ENCODE measurements at places on chromosomes 4 and X. TPM values are rescaled to one million over a fixed set of nuclear protein-coding genes. Genes with fewer than 3 reads are reported as not detected.

DNA sequence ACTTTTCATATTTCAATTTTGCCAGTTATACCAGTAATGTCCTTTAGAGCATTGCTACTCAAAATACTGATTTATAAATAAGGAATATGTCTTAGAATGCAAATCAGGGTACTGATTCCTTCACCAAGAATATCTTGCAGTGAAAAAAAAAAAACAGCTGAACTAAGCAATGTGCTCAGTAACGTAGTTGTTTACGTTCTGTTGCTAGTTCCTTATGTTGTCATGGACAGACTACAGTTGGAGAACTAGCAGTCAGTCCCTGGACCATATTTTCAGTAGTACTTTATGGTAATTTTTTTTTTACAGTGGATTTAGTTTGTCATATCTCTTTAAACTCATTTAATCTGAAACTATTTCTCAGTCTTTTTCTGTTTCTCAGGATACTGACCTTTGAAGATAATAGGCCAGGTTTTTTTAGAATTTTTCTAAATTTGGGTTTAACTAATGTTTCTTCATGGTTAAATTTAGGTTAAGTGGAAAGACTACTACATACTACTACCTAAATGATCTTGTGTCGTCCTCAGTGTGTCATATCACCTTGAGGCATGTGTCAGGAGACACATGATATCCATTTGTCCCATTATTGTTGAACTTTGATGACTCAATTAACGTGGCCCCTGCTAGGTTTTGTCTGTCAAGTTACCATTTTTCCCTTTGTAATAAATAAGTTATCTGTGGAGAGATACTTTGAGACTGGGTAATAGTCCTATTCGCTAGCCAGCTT, 21.0 kb downstream of the SMARCAD1 start:
- H3K4me3 ChIP-seq: no peak overlapping the region
- no peak overlapping the region for H3K27ac ChIP-seq
- H3K27me3 ChIP-seq: no peaks in the 10 kb centered on the region
- H3K4me1 ChIP-seq: no peaks in the 10 kb centered on the region
- no peaks in the 10 kb centered on the region for H3K36me3 ChIP-seq
- DNase-seq: no peak

The SLC26A1 gene
- total RNA-seq: 0.20 TPM

DNA sequence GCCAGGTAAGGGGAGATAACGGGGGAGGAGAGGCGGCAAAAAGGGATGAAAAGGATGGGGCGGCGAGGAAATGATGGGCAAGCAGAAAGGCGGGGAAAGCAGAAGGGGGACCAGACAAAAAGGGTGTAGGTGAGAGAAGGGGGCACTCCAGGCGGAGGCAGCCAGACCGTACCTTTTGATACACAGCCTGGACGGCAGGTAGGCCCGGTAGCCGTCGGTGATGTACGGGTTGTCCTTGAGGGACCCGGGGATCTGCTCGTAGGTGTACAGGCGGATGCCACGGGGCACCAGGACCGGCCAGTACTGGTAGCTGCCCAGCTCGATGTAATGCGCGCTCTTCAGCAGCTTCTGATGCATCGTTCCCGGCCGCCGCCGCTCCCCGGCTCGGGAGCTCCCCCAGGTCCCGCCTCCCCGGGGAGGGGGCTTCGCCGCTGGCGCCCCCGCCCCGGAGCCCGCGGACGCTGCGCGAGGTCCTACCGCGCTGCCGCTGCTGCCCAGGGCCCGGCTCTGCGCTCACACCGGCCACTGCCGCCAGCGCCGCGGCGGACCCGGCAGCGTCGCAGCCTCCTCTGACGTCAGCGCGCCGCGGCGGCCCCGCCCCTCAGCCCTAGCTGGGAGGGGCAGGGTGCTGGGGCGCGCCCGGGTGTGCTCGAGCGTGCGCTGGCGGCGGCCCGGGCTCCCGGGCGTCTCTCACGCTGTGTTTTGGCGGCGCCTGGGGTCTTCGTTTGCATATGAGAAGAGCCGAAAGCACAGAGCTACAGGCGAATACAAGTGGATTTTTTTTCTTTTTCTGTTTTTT, at the start of gene PAQR3:
PAQR3 (minus strand) TSS at position 571 of the 799 bp plus-strand sequence; CDS start at position 357, 214 bp downstream.
- peak; percentile 79 for DNase-seq
- peaks cover 30% of the 10 kb centered on the region for H3K4me1 ChIP-seq
- no peaks in the 10 kb centered on the region for H3K27me3 ChIP-seq
- H3K27ac ChIP-seq: peak within 1 kb of the TSS; percentile 54

- peaks cover 35% of the 10 kb centered on the region for H3K4me1 ChIP-seq
- DNase-seq: peak; percentile 74
- H3K27ac ChIP-seq: peak overlapping the region; percentile 69
Measured at GRCh38 chr4:38759113-38759789, 23.5 kb downstream of the TLR10 start.

DNA sequence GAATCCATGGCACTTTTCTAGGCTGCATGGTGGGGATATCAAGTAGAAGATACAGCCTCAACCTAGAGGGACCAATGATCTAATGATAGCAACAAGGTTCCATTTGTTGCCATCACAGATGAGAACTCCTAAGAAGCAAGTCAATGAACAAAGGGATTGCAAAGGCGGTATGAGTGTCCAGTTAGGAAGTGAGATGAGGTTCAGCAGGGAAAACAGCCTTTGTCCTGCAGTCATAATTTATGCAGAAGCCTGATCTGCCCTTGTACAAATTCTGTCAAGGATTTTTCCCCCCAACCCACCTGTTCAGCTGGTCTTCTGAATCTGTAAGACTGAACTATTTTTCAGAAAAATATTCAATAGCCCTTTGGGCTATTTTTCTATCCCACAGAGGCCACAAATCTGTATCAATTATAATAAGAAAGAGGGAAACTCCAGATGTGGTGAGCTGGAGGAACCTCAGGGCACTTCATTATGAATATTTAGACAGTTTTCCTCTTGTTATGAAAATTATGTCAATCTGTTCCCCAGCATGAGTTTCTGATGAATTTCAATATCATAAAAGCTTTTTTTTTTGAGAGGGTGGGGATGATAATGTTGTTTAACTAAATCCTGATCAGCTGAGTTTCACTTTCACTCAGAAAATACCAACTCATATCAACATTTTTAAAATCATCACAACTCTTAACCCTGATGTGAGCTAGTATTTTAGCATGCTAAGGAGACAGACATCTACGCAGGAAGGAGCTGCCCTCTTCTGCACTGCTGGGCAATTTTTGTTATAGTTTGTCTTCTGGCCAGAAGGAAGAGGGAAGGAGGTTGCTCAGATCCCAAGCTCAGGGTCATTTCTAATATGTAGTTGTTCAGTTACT, 127.2 kb upstream of the MAP3K15 start:
- DNase-seq: no peak
- no peak overlapping the region for H3K27ac ChIP-seq
- H3K27me3 ChIP-seq: no peaks in the 10 kb centered on the region
- no peak overlapping the region for H3K4me3 ChIP-seq

GRCh38 chr4:146407669-146408084, 114.1 kb downstream of the SLC10A7 start:
- peak overlapping the region; percentile 2 for H3K27ac ChIP-seq
- no peaks in the 10 kb centered on the region for H3K4me1 ChIP-seq
- no peak overlapping the region for H3K4me3 ChIP-seq
- H3K36me3 ChIP-seq: no peaks in the 10 kb centered on the region

DNA sequence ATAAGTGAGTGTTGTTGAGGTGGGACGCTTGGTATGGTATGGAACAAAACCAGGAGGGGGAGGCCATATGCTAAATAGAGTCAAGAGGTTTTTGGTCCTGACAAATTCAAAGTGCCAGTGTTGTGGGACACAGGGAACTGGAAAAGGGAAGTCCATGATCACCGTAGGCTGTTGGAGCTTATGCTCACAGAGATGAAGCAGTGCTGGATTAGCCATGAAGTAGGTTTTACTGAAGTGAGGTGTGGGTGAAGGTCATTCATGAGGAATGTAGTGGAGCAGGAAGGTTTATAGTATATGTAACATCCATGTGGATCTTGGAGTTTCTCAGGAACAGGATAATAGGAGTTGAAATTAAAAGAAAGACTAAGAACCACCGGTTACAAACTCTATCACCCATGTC, 256.1 kb upstream of the PITX2 start:
- DNase-seq: no peak
- H3K4me1 ChIP-seq: no peaks in the 10 kb centered on the region
- no peaks in the 10 kb centered on the region for H3K27me3 ChIP-seq
- H3K4me3 ChIP-seq: no peak overlapping the region
- no peak overlapping the region for H3K27ac ChIP-seq

The SERPINA7 gene
- not detected for total RNA-seq

DNA sequence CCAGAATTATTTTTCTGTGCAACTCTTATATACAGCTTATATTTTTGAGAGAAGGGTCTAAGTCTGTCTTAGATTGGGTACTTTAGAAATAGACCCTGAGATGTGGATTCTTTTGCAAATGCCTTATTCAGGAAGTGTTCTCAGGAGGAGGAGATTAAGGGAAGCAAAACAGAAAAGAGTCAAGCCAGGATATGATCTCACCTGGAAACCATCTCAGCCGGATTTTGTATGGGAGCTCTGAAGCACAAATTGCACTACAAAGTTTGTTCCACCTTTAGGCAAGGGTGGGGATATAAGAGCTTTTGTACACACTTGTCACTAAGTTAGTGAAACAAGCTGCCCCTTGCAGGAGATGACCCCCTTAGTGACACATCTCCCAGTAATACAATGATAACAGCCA, 121.2 kb upstream of the GRPR start:
- no peak overlapping the region for H3K27ac ChIP-seq
- no peaks in the 10 kb centered on the region for H3K4me1 ChIP-seq
- no peak for DNase-seq
- no peaks in the 10 kb centered on the region for H3K36me3 ChIP-seq
- H3K4me3 ChIP-seq: no peak overlapping the region

The SCFD2 gene
- 39.9 TPM for total RNA-seq

DNA sequence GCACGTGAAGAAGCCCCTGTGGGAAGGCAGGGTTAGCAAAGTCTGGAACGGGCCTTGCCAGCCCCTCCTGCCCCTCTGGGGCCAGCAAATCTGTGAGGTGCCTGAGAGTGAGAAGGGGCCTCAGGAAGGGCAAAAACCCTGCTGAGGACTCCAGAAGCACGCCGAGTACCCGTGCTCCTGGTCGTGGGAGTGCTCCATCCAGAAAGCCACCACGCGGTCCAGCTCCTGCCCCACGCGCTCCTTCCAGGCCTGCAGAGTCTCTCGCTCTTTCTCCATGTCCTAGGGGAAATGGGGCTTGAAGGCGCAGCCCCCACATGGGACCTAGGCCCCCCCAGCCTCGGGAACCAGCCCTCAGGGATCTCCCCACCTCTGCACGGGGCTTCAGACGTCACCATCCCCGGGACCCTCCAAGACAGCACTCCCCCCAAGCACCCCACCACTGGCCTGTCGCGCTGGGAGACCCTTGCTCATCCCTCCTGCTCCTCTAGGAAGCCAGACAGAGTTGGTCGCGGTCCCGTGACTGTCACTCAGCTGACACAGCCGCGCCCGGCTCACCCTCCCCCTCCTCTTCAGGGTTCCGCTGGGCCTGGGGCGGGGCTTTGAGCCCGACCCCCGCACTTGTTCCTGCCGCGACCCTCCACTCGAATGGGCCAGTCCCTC, at the start of gene RENBP:
RENBP (minus strand) TSS at position 504 of the 660 bp plus-strand sequence; CDS start at position 471, 33 bp downstream.
- no peaks in the 10 kb centered on the region for H3K36me3 ChIP-seq
- DNase-seq: peak; percentile 32
- H3K4me1 ChIP-seq: peaks cover 10% of the 10 kb centered on the region
- H3K27me3 ChIP-seq: peaks cover 14% of the 10 kb centered on the region
- H3K27ac ChIP-seq: peak within 1 kb of the TSS; percentile 73

DNA sequence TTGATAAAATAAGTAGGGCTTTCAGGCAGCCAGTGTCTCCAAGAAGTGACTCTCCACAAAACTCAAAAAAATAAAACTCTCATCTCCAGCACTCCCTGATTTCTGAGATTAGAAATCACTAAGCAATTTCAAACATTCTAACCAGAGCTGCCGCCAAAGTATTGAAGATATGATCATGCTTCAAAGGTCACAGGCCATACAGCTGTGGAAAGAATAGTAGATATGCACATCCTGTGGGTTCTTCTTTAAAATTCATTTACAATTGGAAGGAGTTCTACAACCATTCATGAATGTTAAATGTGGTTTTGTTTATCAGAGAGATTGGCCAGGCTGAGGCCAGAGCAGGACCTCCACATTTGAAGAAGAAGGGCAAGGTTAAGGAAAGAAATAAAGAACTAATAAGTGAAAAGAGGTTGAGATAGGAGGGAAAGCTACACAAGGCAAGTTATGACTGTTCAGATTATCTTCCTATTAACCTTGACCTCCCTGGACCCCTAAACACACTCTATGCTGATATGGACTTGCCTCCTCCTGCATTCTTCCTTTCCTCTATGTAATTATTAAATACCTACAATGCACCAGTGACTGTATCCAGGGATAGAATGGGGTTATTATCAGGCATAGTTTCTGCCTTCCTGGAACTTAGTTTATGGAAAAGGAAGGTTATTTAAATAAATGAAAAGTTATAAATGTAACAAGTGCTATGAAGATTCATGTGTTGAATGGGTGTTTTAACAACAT, 56.4 kb downstream of the USP38 start:
- H3K4me1 ChIP-seq: no peaks in the 10 kb centered on the region
- H3K4me3 ChIP-seq: no peak overlapping the region
- no peak for DNase-seq
- H3K27ac ChIP-seq: no peak overlapping the region
- H3K27me3 ChIP-seq: no peaks in the 10 kb centered on the region

DNA sequence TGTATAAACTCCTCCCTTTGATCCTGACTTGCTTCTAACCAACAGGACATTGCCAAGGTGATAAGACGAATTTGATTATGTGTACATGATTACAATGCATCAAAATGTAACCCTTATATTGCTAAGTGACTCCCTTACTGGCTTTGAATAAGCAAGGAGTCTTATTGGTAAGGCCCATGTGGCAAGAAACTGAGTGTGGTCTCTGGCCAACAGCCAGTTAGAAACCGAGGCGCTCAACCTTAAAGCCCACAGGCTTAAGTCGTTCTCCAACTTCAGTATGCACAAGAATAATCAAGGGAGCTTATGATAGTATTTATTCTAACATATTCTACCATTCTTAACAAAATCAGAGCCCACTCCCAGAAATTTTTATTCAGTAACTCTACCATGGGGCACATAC, 374.2 kb upstream of the F9 start:
- no peak overlapping the region for H3K4me3 ChIP-seq
- H3K27me3 ChIP-seq: no peaks in the 10 kb centered on the region
- H3K4me1 ChIP-seq: no peaks in the 10 kb centered on the region
- no peak overlapping the region for H3K27ac ChIP-seq

The AIFM1 gene
- 18.4 TPM for total RNA-seq

- H3K4me1 ChIP-seq: peaks cover 8% of the 10 kb centered on the region
- H3K27ac ChIP-seq: no peak overlapping the region
Measured at GRCh38 chr4:183507925-183508696, 3.3 kb downstream of the ING2 start.

DNA sequence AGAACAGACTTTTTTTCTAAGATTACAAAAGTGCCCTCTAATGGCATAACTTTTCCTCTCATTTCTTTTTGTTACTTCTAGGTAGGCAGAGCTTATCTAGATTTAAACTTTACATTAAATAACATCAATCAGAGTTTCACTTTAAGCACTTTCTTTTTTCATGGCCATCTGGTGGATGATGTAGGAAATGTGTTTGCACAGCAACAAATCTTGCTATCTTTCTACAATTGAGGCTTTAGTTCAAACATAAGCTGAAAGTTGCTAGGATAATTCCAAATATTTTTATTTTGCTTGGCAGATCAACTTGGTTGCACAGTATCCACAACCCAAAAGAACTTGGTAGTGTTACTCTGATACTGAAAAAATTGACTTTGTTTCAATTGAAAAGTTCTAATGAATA, 22.0 kb downstream of the NDNF start:
- no peak overlapping the region for H3K4me3 ChIP-seq
- DNase-seq: no peak
- H3K36me3 ChIP-seq: no peaks in the 10 kb centered on the region
- H3K27me3 ChIP-seq: no peaks in the 10 kb centered on the region
- H3K27ac ChIP-seq: no peak overlapping the region

GRCh38 chr4:165502916-165503907, 124.4 kb downstream of the CPE start:
- peak; percentile 25 for DNase-seq
- H3K4me1 ChIP-seq: no peaks in the 10 kb centered on the region
- no peaks in the 10 kb centered on the region for H3K27me3 ChIP-seq
- no peak overlapping the region for H3K27ac ChIP-seq

Data from tibial nerve (tissue), 4 donors.